Hair follicle dermal papilla cell (primary cell): ENCODE measurements at places on chromosomes 7 and 10. TPM values are rescaled to one million over a fixed set of nuclear protein-coding genes. Genes with fewer than 3 reads are reported as not detected.

Gene HMX2
- not detected in 2 replicates for total RNA-seq

Gene CNTNAP2
- under 0.01 and 0.65 TPM in 2 replicates for total RNA-seq

Gene SLC26A5
- total RNA-seq: not detected in 2 replicates

Gene WAC
- 85.6 and 89.6 TPM in 2 replicates for total RNA-seq

Gene VIPR2
- total RNA-seq: not detected in 2 replicates

Gene PSD
- 0.61 and 1.1 TPM in 2 replicates for total RNA-seq

Gene CAMK1D
- total RNA-seq: 1.1 and 1.6 TPM in 2 replicates

Gene NKX2-3
- not detected in 2 replicates for total RNA-seq

Gene ADARB2
- total RNA-seq: not detected in 2 replicates

Gene TAS2R3
- 0.81 and 1.2 TPM in 2 replicates for total RNA-seq

Gene MYL10
- not detected in 2 replicates for total RNA-seq

Gene NPFFR1
- not detected in 2 replicates for total RNA-seq
